Foreskin melanocyte (primary cell): ENCODE measurements at places on chromosomes 4 and X.
A peak's percentile ranks its signal among the peaks of the same experiment; 100 is the strongest.

DNA sequence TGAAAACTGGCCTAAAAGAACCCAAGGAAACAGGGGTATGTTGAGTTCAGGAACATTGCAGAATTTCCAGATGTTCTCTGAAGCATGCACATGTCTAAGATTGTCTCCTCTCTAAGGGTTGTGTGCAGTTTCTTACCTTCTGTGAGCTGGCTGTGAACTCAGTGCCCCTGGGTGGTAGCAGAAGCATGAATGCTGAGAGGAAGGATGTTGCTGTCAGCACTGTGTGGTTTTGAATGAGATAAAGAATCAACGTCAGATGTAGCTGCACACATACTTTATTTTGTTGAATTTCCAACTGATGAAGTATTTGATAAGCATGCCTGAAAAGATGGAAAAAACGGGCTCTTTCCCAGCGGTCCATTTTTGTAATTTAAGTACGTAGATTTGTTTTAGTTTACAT is 23.8 kb upstream of the CD38 start:
- no peak for DNase-seq

DNA sequence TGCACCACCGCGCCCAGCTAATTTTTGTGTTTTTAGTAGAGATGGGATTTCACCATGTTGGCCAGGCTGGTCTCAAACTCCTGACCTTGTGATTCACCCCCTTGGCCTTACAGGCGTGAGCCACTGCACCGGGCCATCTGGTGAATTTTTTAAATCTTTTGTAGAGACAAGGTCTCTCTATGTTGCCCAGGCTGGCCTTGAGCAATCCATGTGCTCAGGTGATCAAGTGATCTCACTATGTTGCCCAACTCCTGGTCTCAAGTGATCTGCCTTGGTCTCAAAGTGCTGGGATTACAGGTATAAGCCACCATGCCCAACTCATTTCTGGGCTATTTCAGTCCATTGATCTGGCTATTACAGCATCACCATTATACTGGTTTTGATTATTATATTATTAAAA is 22.2 kb upstream of the GALNT7 start:
- no peak for DNase-seq

GRCh38 chrX:146189371-146189770 is 371.7 kb downstream of the SLITRK2 start:
- no peak for DNase-seq

- no peak for DNase-seq
Measured at GRCh38 chr4:12145106-12145505, 716.4 kb upstream of the HS3ST1 start.

DNA sequence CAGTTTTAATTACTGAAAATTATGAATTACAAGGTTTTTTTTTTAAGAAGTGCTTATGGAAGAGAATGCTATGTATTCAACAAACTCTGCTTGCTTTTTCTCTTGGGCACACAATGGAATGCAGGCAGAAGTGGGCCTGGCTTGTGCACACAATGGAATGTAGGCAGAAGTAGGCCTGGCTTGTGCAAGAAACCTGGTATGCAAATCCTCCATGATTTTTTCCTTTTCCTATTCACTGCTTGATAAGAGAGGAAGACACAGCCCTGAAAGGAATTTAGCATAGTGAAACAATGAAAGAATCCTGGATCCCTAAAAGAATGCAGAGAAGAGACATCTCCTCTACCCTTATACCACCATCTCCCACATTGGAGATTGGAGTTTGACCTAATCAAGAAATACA is 138.4 kb downstream of the COL25A1 start:
- DNase-seq = no peak

DNA sequence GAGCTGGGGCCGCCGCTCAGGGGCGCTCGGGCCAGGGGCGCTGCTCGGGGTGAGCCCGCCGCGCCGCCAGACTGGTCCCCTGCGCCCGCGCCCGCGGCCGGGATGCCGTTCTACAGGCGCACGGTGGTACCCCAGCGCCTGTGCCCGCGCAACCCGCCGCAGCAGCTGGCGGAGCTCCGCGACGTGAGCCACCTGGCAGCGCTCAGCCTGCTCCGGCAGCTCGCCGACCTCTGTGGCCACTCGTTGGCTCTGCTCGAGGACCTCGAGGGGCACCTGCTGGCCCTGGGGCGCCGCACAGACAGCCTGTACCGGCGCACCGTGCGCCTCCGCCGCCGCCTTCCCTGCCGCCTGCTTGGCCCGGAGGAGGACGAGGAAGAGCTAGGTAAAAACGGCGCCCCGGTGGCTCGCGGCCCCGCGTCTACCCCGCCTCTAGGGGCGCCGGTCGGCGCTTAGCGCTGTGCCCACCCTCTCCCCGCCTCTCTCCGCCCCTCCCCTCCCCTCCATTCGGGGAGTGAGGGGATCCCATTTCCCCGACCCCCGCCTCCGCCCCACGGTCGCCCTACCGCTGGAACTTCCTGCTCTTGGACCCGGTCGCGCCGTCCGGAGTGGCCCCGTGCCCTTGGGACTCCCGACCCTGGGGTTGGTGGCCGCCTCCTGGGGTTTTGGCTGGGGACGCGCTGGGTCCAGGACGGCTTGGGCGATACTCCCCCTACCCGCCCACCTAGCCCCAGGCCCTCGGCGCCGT is 513 bp downstream of the NHSL2 start:
- DNase-seq = no peak

GRCh38 chr4:76342191-76342590 is 35.7 kb downstream of the STBD1 start:
- no peak for DNase-seq

- no peak for DNase-seq
Measured at GRCh38 chr4:158870626-158871334, 102.0 kb downstream of the FNIP2 start.

GRCh38 chrX:72308566-72309296 is 3.0 kb upstream of the CITED1 start:
- DNase-seq = peak; percentile 63

DNA sequence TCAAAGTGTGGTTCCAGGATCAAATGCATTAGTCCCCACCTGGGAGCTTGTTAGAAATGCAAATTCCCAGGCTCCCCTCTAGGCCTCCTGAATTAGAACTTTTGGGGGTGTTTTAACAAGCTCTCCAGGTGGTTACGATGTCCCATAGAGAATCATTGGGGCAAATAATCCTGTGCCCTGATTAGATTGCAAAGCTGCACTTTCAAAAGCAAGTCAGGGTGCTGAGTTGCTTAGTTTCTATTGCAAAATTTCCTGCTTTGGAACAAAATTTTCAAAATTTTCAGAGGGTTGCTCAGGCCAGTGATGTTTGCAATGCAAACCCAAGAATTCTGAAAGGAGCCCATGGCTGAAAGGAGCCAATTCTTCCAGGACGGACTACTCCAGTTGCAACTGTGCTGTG is 71.0 kb downstream of the MGST2 start:
- DNase-seq = no peak

GRCh38 chr4:129583868-129584267 is 487.9 kb downstream of the C4orf33 start:
- DNase-seq = no peak

DNA sequence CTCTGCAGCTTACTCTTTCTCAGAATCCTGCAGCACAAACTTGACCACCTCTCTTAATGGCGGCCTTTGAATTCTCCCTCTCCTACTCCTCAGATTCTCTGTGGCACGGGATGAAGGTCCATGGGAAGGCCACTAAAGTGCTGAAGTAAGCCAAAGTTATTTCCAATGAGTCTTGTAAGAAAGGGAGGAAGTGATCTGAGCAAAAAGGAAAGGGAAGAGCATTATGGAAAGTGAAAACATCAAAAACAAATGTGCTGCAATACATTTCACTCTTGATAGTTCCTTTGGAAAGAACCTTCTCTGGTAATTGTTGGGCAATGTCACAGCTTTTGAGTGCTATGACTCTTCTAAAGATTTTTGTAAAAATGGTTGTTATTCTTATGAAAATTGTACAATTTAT is 54.3 kb upstream of the CAMK2D start:
- no peak for DNase-seq

DNA sequence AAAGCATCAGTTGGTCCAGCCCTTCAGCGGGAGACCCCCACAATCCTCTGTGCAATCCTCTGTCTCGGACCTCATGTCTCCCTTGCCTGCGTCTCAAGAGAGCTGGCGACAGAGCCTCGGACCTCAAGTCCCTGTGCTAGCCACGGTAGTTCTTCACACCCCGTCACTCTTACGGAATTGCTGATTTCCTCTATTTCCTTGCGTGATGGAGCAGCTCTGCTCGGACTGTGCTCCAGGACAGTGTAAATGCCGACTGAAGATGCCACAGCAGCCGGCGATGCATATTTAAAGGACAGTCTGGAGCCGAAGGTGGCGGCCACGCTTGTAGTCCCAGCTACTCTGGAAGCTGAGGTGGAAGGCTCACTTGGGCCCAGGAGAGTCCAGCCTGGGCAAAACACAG is 1.9 kb downstream of the GRK4 start:
- no peak for DNase-seq

DNA sequence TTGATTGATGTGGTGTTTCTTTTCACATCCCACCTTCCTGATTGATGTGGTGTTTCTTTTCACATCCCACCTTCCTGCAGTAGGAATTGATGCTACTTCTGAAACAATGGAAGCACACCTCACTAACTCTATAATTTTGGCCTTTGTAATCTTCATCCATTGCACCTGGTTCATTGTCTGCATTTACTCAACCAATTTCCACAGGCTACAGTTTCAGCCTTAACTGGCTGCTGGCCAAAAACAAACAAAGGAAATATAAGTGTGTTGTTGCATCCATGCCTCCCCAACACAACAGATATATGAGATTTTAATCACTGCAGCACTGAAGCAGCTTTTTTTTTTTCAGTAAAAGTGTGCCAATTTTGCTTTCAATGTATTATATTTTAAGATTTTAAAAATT is 867.6 kb upstream of the PCDH7 start:
- DNase-seq = no peak

DNA sequence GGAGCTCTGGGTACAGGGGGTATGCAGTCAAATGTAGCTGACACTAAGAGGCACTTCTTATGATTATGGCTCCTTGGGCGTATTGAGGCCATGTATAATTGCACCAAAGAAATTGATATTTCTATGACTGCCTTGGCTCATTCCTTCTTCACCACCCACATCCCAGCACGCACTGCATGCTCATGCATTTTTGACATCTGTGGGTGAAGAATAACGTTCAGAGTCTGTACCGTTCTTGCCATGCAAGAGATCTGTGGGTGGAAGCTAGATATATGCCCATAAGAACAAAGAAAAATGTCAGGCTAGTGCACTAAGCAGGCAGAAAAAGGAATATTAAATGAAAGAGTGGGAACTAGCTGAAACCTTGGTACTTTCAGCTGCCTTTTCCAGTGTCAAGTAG is 93.4 kb downstream of the EMCN start:
- no peak for DNase-seq

DNA sequence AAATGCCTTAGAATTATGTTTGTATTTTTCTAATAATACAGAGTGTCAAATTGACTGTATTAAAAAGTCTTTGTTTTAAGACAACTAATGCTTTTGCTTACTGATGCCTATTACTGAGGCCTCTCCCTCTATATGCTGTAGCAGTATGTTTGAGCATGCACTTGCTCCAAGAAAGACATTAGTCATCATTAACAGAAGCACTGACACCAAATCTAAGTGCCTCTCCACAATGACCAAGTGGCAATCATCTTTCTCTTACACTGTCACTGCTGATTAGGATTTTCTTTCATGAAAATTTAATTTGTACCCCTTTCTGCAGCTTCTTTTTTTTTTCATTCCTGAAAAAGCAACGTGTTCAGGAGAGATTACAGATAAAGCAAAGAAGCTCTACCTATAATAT is 11.1 kb upstream of the MAB21L2 start:
- DNase-seq = no peak

GRCh38 chrX:153560000-153560399 is 38.9 kb downstream of the CCNQ start:
- no peak for DNase-seq

DNA sequence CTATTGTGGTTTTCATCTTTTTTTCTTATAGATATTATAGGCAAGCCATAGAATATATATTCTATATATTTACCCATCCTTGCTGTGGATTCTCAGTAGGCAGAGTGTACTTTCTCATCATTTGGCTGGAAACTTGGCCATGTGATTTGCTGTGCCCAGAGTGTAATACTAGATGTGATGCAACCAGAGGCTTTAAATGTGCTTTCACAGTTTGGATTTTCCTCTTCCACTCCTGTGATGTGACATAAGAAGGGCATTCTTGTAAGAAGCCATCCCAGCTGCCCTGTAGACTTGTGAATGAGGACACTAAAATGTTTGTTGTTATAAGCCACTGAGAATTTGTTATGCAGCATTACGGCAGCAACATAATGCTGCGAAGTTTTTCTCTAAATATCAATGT is 10.4 kb upstream of the HPGDS start:
- no peak for DNase-seq

DNA sequence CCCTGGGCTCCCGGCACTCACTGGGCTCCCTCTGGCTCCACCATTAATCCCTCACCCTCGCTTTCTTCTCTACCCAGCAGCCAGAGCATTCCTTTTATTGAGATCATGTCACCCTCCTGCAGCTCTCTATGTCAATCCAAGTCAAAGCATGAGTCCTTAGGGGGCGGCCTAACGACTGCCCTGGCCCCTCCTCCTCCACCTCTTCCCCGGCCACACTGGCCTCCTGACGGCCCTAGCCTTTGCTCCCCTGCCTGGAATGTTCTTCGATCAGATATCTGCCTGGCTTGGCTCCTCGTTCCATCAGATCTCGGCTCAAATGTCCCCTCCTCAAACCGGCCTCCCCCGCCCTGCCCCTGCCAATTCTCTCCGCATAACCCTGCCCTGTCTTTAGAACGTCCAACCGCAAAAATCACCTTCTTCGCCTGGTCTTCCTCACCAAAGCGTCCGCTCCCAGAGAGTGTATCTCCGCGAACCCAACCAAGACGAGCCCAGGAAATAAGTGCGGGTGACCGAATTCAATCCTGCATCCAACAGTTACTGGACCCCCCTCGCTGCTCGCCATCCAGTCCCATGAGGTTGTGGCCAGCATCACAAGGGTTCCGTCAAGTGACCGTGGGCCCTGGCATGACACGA is 722 bp upstream of the PNCK start:
- DNase-seq = no peak

DNA sequence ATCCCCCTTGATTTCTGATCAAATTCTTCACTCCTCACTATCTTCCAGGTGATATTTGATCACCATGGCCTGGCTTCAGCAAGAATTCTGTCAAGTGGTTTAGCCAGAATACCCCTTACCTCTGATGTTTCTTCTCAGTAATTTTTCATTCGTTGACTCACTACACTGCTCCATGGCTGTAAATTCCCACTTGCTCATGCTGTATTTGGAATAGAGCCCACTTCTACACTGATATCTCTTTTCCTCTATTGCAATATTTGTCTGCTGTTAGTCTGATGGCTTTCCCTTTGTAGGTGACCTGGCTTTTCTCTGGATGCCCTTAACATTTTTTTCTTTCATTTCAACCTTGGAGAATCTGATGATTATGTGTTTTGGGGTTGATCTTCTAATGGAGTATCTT is 73.9 kb upstream of the DIPK2B start:
- no peak for DNase-seq
